ENCODE measurements at places on chromosomes 4 and X.

DNA sequence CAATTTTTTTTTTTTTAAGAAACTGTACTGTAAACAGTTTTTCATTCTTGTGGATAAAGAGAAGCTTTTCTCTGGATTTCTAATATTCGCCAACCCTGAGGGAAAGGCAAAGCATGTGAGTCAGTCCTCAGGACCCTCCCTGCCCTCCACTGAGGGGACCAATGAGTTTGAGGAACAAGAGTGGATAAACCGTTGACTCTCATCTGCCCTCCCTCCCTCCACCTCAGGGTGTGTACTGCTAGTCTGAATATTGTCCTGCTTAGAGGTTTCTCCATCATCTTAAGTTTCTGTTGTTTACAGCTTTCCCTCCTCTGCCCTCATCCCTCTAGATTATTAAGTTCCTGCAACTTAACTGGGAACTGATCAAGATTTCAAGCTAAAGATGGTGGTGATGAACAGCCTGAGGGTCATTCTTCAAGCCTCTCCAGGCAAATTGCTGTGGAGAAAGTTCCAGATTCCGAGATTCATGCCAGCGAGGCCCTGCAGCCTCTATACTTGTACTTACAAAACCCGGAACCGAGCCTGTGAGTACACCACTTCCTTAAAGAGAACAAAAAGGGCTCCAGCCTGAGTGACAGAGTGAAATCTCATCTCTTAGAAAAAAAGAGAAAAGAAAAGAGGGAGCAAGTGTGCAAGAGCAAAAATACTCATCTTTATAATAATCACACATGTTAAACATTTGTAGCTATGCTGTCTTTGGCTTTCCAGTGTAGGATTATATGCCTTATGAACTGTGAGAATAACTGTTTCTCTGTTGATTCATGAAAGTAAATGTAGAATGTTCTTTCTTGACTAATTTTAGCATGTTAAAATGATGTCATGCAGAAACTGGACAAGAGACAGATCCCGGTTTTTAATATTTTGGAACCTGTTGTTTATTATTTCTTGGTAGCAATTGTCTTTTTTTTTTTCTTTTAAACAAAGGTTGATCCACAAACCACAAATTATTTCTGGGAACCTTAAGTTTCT is 11.9 kb downstream of the CA5B start:
- peak; percentile 22 for DNase-seq

DNA sequence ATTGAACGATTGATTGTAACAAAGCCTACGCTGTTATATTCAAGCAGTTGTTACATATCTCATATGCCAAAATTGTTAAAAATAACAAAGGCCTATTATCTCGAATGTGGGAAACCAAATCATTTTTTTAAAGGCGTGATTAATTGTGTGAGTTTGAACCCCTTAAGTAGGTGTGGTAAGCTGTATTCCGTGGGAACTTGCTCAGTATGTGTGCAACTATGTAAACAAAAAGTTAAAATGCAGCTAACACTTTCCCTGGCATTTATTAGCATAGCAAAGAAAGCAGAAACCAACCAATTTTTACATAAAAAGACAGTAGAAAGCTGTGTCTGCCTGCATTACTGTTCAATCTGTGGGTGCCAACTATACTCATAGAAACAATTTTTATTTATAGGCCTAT is 166.0 kb upstream of the HAND2 start:
- DNase-seq, result no peak

DNA sequence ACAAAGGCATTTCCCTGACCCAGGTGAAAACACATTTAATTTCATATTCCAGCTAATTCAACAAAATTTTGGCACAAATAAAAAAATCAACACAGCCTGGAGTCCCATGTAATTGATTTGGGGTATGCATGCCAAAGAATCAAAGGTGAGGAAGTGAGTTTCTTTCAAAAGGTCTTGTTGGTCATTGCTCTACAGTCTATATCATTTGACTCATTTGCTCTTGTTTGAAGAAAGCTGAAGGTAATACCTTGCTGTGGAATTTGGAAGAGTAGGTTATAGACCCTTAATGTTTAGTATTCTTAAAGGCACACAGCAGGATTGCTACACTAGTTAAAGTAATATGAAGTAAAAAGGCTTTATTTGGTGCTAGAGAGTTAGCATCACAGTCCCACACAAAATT is 25.4 kb downstream of the COL4A6 start:
- DNase-seq, result no peak

DNA sequence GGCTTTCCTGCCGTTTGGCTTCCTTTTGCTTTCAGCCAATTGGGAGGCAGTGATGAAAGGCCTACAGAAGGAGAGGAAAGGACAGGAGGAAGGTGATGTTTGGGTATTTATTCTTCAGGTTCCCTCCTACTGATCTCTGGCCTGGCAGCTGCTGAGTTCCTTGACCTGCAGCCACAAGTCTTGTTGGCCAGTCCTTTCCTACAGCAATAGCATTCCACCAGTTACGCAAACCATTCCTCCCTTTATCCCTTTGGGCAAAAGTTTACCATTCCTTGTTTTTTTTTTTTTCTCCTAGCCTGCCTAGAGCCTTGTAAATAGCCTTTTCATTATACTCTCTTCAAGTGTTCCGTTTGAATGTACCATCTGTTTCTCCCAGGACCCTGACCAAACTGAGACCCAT is 198.1 kb upstream of the FTHL17 start:
- DNase-seq, result no peak

GRCh38 chr4:118281611-118282442 is 71.0 kb downstream of the PRSS12 start:
- DNase-seq, result no peak

DNA sequence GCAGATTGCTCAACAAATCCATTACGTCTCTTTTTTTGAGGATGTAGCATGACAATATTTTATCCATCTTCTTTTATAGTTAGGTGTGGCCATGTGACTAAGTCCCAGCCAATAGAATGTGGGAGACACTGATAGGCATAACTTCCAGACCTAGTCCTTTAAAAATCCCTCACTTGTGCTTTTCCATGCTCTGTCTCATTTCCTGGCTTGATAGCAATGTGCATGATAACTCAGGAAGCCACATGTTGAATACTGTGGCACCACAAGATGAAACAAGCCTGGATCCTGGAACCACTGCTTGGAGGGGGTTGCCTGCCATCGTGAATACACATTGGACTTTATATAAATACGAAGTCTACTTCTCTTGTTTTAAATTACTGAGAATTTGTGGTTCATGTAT is 184.0 kb upstream of the NEIL3 start:
- DNase-seq, result no peak

- DNase-seq, result no peak
Observed at GRCh38 chr4:108399610-108400265, 220.6 kb upstream of the RPL34 start.

- DNase-seq, result no peak
Observed at GRCh38 chrX:40949071-40949470, 136.2 kb upstream of the USP9X start.

DNA sequence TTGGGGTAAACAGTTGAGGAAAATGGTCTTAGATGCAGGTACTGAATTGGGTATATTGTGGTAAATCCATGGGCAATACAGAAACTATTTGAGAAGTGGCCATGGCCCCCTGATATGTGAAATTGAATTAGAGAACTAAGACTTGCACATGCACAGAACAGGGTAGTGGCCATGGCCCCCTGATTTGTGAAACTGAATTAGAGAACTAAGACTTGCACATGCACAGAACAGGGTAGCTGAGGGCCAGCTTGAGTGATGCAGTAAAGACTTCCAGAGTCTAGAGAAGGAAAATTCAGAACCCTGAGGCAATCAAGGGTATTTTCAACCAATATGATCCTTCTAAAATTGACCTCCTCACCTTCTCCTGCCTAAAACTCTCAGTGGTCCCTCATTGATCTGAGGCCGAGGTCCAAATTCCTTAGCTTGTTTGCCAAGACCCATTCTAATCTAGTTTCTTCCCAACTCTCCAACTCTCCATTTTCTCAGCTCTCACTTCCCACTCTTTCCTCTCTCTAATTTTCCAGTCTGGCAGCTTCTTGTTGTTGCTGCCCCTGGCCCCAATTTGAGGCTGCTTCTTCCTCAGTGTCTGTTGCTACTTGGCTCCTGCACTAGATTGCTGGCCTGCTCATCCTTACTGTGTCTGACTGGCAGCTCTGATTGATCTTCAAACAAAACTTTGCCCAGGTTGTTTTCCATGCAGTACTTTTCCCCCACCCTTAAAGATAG is 72.4 kb downstream of the FRAS1 start:
- no peak for DNase-seq

GRCh38 chrX:136647677-136648360 is at the start of gene CD40LG:
Gene CD40LG, plus strand, starts transcription at chrX:136648158. Its CDS starts 91 bp downstream, at chrX:136648249.
- no peak for DNase-seq

GRCh38 chrX:2638279-2638678 is 52.8 kb upstream of the CD99 start:
- no peak for DNase-seq

GRCh38 chr4:186651624-186652023 is 72.0 kb downstream of the FAT1 start:
- no peak for DNase-seq

DNA sequence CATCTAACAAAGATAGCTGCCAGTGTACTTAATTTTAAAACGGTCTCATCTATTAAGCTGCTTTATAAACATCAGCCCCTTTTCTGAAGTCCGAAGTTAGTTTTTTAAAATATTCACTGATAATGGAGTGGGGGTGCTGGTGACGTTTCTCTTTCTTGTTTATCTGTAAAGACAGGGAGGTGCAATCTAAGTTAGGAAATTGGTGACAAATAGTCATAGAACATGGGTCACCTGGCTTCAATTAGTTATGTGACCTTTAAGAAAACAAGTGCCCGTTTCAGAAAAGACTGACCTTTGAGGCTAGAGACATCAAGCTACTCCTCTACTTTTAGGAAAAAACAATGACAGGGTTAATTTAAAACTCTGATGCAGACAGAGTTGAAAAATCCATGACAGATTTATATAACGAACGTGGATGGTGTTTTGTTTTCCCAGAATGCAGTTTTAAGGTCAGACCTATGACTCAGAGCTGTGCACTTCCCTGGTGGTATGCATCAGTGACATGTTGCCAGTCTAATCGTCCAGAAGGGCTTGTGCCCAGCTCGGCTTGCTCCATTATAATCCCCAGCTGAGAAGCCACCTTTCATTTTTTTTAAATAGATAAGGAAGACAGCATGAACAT is 38.2 kb downstream of the FHL1 start:
- no peak for DNase-seq

DNA sequence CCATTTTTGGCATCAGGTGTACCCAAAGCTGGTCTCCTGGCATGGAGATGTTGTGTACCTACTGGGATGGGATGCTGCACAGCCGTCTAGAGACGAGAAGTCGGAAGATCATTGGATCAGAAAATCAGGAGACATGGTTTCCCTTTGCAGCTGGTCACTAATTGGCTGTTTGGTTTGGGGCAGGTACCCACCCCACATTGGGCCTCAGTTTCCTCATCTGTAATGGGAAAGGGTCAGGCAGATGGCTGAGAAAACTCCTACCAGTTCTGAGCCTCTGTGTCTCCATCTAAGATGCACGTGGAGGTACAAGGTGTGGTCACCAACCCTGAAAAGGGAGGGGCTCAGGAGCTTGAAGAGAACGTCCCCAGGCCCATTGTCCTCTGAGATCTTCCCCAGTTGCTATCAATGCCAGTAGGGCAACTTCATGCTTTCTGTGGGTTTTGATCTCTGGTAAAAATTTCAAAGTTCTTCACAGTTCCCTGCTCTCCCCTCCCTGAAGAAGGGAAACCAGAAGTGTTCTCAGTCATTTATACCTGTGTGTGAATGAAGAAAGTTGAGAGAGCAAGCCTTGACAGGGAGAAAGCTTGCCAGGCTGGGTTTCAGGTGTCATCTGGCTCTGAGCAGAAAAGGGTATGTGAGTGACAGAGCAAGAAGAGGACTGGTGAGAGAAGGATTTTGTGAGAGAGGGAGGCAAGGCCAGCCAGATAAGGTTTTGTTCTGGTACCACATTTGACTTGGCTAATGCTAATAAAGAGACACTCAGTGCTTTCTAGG is 15.1 kb downstream of the TSC22D3 start:
- DNase-seq, result no peak

DNA sequence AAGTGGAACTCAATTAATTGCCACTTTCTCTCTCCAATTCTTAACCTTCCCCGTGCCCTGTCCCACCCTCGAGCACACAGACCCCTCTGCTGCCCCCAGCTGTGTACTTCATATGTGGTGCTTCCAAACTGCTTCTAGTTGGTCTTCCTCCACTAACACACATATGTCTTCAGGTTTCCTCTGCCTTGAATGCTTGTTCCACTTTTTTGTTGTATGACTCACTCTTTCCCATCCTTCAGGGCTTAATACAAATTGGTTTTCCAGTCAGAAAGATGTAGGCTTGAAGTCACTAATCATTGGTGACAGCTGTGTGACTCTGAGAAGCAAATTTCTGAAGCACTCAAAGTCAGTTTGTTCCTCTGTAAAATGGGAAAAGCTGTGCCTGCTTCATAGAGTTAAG is 30.6 kb downstream of the TRIM2 start:
- no peak for DNase-seq

DNA sequence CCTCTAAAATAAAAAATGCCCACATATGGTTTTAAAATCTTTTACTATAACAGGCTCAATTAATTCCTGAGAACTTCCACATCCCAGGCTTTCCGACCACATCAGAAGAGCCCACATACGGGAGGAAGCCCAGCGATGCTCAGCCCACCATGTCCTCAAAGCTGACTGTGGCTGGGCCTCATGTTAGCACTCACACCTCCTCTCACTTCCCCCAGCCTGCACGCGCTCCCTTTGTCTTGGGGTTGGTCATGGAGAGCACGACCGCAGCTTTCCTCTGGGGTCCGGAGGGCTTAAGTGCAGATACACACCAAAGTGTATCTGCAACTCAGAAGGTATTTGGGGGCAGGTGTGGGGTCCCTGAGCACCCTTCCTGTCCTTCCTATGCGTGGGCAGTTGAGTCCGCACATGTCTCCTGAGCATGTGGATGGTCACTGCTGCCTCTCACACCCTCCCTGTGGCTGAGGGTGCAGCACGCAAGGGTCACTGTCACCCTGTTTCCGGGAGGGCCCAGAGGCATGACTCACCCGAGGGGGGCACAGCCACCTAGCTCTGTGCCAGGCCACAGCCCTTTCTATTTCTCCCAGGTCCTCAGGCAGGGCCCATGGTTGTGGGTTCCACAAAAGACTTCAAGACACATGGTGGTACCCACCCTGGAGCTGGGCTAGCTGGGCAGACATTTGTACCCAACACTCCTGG is 21.2 kb downstream of the WDR1 start:
- no peak for DNase-seq

DNA sequence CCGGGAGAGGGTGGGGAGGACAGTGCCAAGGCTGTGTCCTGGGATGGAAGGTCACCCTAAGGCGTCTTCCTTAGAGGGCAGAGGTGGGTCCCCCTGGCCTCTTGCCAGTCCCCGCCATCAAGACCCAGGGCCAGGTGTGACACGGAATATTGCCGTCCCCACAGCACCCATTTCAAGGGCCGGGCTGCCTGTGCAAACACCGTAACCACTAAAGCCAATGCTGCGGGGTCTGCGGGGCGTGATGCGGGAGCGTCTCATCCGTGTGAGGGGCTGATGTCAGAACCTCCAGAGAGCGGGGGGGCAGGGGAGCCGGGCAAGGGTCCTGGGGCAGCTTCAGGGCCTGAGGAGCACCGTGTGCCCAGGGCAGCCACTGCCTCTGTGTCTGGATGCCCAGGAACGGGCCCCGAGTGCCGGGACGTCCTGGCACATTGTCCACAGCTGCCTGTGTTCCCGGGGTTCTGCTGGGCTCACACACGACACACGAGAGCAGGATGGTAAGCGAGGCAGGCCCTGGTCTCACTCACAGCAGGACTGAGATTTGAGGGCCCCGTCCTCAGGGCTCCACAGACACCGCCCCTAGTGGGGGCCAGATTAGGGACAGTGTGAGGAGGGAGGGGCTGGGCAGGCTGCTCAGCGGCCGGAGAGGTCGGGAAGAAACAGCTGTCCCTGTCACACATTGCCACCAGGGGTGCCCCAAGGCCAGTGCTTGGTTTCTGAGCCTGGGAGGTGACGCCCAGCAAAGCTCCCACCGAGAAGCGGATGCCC is 29.2 kb downstream of the NKX1-1 start:
- no peak for DNase-seq
